ENCODE measurements at places on chromosomes 1 and 21.

- no peak for DNase-seq
These were observed 3.3 kb downstream of the DPH5 start for GRCh38 chr1:101022294-101022693.

- no peak for DNase-seq
These were observed 24.7 kb upstream of the KANK4 start for GRCh38 chr1:62343911-62344310.

DNA sequence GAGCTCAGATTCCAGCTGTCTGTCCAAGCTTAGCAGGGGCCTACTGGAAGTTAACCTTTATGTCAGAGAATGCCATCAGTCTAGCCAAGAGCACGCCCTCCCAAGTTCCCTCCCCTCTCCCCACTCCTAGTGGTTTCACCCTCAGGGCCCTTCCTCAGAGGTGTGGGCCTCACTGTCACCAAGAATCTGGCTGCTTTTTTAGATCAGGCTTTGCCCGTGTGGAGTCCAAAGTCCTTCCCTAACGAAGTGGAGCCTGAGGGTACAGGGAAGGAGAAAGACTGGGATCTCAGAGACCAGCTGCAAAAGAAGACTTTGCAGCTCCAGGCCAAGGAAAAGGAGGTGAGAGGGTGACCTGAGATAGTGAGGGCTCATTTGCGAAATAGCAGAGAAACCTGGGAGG is 4.1 kb downstream of the C1orf74 start:
- DNase-seq = no peak

DNA sequence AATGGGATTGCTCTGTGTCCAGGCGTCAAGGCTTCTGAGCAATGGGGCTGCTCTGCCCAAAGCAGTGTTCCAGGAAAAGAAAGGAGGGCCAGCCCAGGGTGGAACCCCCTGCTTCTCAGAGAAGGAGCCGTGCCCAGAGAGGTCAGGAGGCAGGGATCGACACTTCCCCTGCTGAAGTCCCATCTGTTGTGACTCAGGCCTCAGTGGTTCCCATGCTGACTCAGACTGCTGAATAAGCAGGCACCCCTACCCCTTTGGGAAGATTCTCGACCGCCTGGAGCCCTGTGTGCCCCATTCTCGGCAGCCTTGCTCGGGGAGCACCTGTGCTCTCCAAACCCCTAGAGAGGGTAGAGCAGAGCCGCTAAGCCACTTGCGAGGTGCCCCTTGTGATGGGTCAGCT is 23.9 kb downstream of the PKP1 start:
- no peak for DNase-seq

GRCh38 chr1:212186427-212187207 is 98.6 kb upstream of the PPP2R5A start:
- DNase-seq = peak; percentile 40

DNA sequence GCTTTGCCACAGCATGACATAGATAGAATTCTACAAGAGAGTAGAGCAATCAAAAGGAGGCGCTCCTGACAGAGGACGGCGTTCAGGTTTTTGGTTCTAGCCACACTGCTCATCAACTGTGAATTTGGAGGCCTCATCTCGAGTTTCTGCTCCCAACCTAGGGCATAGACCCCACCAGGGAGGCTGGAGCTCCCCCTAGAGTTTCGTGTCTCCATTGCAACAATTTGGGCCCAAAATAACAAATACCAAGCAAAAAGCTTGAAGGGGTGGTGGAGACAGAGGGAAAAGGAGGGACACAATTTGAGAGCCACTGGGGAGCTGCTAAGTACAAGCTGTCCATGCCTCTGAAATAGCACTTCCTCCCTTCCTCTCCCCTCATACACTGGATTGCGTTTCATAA is 297.0 kb downstream of the GPATCH2 start:
- DNase-seq = peak; percentile 13

- no peak for DNase-seq
These were observed 4.8 kb upstream of the TLR5 start for GRCh38 chr1:223147873-223148272.

- DNase-seq = no peak
These were observed 15.8 kb upstream of the SH2D2A start for GRCh38 chr1:156832434-156832833.

DNA sequence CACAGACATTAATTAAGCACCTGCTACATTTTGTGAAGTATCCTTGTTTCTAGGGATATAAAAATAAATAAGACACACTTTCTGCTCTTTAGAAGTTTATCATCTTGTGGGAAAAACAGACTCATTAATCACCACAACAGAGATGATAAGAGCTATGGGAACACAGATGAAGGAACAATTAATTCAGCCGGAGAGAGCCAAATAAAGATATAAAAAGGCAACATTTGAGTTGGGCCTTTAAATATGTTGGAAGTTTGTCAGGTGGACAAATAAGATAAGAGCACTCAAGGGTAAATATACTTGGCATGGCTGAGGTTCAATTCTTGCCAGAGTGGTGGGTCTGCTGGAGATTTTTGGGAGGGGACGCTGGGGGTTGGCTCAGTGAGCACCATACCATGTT is 34.2 kb upstream of the VTCN1 start:
- DNase-seq = no peak

GRCh38 chr1:62964141-62964540 is 180.2 kb downstream of the ATG4C start:
- no peak for DNase-seq

DNA sequence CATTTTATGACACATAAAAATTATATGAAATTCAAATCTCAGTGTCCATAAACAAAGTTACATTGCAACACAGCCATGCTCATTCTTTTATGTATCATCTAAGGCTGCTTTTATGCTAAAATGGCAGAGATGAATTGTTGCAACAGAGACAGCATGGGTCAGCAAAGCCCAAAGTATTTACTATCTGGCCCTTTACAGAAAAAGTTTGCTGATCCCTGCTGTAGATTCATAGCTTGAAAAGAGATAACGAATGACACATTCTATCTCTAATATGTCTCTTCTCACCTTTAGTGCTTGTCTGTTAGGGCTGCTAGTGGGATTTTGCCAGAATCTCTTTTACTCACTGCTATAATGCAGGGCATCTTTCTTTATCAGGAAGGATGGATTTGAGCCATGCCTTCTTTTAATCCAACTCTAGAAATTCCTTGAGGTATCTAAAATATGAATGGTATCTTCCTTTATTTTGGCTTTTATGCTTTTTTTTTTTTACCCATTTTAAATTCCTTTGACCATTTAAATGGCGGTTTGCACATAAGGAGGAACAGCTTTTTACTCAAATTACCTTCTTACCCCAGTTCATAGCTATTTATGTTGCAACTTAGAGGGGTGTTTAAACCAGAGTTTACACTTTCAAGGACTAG is 598.2 kb downstream of the PLPP3 start:
- DNase-seq = no peak

DNA sequence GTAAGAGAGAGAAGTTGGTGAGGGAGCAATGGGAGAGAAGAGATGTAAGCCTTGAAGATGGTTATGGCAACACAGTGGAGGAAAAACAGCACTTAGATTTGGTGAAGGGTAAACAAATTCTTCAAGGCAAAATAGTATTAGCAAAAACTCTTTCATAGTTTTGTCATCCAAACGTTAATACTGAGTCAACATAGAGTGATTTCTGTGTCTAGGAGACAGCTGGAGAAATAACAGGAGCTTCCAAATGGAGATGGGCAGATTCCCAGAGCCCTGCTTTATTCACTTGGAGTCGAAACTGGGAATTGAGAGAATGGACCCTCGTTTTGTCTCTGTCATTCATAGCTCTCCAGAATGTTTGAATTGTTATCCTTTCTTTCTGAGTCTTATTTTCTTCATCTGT is 68.3 kb downstream of the PLA2G4A start:
- DNase-seq = no peak

DNA sequence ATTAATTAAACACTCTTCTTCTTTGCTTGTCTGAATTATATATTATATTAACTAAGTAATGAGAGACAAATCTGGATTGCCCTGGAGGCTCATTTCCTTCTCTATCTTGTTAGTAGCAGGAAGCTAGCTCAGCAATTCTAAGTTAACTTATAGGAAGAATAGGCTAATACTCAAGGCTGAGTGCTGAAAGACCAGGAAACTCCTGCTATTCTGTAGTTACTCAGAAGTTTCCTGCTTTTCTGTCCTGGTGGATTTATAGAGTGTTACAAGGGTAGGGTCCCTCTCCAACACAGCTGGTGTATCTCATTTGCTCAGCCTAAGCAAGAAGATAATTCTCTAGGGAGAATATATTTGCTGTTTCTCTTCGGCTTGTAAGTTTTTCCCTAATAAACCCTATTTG is 29.2 kb downstream of the HSPA13 start:
- DNase-seq = no peak

DNA sequence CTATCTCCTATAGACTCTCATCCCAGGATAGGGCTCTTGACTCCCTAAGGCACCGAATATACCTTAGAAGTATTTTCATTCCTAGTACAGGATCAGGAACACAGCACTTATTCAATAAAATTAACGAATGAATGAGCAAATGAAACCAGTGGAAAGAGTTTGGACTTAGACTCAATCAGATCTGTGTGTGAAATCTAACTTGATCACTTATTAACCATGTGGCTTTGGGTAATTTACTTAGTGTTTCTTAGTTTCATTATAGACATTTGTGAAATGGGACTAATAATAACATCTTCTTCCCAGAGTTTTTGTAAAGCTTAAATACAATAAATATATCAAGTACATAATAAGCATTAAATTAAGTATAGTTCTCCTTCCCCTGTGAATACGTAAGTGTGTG is 230.1 kb downstream of the ADGRL2 start:
- no peak for DNase-seq

DNA sequence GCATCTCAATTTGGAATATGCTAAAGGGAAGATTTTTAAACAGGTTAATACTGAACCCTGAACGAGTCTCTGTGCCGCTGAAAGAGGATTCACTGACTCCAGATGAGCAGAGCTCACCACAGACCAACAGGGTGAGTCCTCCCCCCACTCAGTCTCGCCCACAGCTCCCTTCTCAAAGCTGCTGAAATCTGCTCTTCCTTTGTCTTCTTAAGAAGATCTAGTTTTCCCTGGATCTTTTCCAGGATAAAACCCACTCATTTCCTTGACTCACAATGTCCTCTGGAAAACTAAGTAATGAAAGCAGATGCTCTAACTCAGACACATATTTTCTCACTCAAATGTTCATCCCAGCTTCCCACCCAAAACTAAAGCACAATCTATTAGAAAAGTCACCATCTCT is 447.0 kb upstream of the PKN2 start:
- no peak for DNase-seq

- DNase-seq = no peak
These were observed 250.0 kb downstream of the TM2D1 start for GRCh38 chr1:61474963-61475362.

DNA sequence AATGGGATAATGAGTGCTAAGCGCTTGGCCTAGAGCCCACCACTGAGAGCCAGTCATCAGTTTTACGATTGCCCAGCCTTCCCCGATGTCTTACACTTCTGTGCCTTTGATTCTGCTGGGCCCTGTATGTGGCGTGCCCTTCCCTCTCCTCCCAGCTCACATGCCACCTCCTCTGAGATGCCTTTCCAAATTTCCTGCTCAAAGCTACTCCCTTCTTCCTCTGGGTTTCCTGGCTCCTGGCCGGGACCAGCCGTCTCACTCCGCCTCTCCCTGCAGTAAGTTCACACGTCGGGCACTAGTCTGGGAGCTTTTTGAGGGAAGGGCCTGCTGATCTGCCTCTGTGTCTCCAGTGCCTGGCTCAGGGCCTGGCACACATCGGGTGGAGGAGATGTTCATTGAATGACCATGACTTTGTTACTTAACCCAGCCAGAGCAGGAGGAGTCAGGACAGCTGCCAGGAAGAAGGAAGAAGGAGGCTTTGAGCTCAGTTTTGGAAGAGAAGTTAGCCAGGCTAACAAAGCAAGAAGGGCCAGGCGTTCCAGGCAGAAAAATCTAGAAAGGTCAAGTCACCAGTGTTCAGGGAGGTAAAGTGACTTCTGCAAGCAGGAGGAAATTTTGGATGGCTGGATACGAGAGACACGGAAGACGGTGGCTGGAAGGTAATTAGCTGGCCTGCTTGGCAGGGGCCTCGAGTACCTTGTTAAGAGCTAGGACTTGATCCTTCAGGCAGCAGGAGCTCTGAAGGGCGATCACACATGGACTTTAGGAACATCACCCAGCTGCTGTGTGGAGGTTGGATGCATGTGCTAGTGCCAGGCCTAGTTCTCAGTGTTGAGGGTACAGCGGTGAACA is 63.6 kb downstream of the EPHB2 start:
- no peak for DNase-seq

DNA sequence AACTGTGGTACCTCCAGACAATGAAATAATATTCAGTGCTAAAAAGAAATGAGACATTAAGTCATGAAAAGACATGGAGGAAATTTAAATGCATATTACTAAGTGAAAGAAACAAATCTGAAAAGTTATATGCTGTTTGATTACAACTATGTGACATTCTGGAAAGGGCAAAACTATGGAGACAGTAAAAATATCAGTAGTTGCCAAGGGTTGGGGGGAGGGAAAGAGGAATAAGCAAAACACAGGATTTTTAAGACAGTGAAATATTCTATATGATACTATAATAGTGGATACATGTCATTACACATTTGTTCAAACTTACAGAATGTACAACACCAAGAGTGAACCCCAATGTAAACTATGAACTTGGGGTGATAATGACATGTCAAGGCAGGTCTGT is 38.2 kb upstream of the PKN2 start:
- DNase-seq = no peak

DNA sequence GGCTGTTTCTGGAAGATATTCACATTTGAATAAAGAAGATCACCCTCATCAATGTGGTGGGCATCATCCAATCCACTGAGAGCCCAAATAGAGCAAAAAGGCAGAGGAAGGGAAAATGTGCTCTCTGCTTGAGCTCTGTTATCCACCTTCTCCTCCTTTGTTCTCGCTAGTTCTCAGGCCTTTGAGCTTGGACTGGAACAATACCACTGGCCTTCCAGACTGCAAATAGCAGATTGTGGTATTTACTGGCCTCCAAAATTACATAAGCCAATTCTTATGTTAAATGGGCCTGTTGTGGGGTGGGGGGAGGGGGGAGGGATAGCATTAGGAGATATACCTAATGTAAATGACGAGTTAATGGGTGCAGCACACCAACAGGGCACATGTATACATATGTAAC is 219.3 kb downstream of the C1orf94 start:
- no peak for DNase-seq

DNA sequence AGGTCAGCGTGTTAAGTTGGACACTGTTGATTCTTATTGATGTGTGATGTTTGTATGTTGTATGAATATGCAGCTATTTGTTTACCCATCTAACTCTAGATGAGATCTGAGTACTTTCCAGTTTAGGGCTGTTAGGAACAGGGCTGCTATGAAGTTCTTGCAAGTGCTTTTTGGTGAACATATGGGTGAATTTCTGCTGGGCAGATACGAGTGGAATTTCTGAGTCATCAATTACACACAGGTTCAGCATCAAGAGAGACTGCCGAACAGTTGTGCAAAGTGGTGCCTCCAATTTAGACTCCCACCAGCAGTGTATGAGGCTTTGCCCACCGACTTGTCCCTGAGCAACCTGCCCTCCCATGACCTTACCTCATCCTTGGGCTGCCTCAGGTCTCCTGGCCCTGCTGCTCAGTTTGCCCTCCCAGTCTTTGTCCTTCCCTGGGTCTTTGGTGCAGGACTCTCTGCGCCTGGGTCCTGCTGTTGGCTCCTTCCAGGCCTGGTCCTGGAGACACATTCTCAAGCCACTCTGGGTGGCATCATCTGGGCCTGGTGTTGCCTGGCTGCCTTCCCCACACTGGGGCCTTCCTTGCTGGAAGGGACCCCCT is 343.6 kb downstream of the PTPRU start:
- no peak for DNase-seq

- peak; percentile 50 for DNase-seq
These were observed at the start of gene SYNC for GRCh38 chr1:32702599-32703478. SYNC (minus strand) TSS chr1:32702770; CDS start chr1:32702660, 110 bp downstream.
